HT1080 (cell line): ENCODE measurements at places on chromosomes 1 and 21. TPM values are rescaled to one million over a fixed set of nuclear protein-coding genes. Genes with fewer than 3 reads are reported as not detected.

The LORICRIN gene
- total RNA-seq: not detected in 2 replicates

The RXFP4 gene
- 0.55 TPM in 1 of 2 replicates, not detected in the other for total RNA-seq

The DMBX1 gene
- total RNA-seq: not detected in 2 replicates

The TMEM200B gene
- 0.07 and 0.56 TPM in 2 replicates for total RNA-seq

The F13B gene
- total RNA-seq: not detected in 2 replicates

The S100A13 gene
- 71.0 and 106 TPM in 2 replicates for total RNA-seq

The MFSD2A gene
- total RNA-seq: 0.19 and 0.37 TPM in 2 replicates

The ZNF648 gene
- 0.10 and 0.34 TPM in 2 replicates for total RNA-seq

The SLC25A24 gene
- 25.9 and 32.7 TPM in 2 replicates for total RNA-seq

The BNIPL gene
- total RNA-seq: 0.10 TPM in 1 of 2 replicates, not detected in the other

The REN gene
- not detected in 2 replicates for total RNA-seq
